CD4-positive, alpha-beta T cell (primary cell): ENCODE measurements at places on chromosomes 11 and 22.

DNA sequence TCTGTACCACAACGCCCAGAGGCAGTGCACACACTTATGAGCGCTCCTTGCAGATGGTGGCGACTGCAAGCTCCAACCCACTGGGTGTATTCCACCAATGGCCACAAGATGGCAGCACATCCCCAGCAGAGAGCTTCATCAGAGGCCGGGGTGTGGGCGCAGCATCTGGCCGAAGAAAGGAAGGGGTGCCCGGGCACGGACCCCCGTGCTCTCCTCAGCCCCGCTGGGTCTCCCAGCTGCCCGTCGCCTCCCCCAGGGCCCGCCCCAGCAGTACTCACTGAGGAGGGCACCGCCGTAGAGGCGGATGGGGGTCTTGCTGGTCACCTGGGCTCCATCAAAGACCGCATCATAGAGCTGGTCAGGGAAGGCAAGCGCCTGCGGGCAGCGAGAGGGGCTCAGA lies 14.2 kb downstream of the TP53I11 start:
- peak; percentile 79 for DNase-seq

- DNase-seq: no peak
These were observed 728.1 kb downstream of the BRD1 start for GRCh38 chr22:49099496-49100124.

DNA sequence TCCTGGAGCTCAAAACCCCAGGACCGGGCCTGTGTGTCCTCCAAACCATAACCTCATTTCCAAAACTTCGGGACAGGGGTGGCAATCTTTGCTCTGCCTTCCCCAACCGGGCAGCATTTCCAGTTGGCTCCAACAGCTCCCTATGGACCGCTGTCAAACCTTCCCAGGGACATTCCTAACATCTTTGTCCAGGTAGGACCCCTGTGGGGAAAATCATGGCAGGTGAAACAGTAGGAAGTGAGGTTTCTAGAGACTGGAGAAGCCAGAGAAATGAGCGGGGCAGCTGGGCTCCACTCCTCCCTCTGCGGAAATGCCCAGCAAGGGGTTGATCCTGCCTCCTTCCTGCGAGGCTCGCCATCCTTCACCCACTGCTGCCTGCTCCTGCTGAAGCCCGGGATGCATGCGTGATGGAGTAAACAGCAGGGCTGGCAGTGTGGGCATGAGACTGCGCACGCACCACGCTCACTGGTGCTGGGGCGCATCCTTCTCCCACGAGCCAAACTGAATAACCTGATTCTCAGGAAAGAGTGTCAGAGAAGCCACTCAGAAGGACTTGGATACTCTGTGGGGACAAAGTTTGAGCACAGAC lies 136.4 kb downstream of the BUD13 start:
- DNase-seq: no peak

DNA sequence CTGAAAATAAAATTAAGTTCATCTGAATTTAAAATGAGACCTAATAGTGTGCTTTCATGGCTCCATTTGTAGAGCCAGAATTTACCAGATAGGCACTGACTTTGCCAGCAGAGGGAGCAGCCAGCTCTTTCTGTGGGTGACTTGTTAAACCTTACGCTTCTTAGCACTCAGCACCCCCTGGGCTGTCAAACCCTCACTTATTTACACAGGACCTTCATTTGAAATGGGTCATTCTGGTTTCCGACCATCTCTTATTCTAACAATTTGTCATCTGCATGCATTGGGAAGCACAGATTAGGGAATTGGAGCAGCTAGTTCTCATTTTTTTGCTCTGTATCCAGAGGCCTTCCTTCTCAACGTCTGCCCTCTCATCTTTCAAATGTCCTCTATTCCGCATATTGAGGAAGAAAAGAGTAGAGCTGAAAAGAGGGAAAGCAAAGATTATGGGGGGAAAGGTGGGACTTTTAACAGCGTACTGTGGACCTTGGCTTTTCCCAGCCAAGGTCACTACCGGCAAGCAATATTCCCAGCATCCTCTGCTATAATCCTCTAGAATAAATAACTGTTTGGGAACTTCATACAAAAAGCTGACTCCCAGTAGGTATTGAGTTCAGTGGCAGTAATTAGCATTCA lies 3.1 kb downstream of the ASRGL1 start:
- DNase-seq: peak; percentile 34

- no peak for DNase-seq
These were observed 32.3 kb upstream of the JAM3 start for GRCh38 chr11:134036492-134037045.

DNA sequence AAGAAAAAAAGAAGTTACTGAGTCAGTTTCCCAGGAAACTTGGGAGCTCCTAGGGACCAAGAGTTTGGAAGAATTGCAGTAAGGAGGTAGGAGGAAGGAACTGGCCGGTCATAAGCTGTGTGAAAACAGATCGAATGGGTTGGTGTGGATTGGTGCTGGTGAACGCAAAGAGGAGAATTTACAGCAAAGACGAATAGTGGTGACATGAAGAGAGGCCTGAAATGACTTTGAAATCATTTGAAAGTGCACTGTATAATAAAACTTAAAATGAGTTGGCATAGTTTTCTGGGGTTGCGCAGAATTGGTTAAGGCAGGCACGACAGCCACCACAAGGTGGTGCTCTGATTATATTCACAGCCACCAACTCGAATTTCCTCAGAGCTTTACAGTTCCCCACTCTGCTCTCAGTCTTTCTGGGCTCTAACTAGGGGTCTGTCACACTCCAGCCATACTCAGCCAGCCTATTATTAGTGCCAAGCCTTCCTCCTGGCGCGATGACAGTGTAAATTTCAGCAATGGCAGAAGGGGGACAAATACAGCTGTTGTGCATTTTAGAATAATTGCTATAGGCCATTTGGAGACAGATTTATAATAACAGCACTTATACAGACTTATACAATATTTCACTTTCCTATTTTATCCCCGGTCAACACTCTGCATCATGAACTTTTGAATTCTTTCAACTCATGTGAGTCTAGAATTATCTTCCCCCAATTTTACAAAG lies 8.3 kb upstream of the HTR3B start:
- DNase-seq: peak; percentile 57
